HAP-1 (cell line): ENCODE measurements at places on chromosomes 2 and 18.
A peak's percentile ranks its signal among the peaks of the same experiment; 100 is the strongest.

DNA sequence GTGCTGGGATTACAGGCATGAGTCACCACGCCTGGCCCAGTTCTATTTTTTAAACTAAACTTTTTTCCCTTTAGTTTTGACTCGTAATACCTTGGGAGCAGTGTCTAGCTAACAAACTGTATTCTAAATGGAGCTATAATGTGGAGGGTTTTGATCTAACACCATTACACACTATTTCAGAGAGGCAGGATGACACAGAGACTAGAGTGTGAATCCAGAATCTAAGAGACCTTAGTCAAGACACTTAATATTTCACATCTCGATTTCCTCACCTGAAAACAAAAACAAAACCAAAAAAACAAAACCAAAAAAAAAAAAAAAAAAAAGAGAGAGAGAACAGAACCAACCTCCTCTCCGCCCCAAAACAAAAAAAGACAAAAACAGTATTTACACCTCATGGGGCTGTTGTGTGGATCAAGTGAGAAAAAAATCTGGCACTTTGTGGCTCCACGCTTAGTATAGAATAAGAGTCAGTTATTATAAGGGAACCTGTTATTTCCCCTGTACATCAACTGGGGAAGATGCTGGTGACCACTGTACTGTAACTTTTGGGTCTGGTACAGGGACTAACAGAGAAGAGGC lies 31.3 kb downstream of the DARS1 start:
- no peak for DNase-seq

- DNase-seq = no peak
These were observed 6.8 kb downstream of the SMAD7 start for GRCh38 chr18:48943736-48944527.

DNA sequence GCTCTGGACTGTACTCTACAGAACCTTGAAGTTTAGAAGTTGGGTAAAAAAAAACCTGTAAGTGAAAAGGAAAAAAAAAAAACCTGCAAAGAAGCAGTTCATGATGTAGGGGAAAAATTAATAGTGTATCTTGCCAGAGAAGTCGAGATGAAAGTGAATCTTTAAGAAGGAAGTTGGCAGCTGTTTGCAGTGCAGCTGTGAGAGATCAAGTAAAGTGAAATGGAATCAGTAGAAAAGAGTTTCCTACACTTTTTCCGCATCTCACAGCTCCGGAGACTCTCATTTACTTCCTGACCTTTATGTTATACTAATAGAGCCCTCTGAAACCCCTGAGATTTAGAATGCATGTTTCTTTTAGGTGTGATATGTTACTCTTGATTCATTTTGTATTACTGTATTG lies 19.2 kb downstream of the RNMT start:
- no peak for DNase-seq

DNA sequence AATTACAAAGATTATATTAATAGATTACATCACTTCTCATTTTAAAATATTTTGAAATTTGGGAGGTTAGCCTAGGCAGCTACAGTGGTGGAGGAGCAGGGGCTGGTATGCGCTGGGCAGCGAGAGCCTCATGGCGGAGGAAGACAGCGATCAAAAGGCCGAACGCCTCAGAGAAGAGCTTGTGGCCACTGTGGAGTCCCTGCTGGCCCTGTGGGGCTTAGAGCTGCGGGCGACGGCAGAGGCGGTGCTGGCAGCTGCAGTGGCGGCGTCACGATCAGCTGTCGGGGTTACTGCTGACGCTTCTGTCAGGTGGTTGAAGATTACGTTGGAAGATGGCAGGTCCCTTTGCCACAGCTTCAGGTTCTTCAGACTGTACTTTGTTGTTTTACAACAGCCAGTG lies 87.4 kb downstream of the ROCK2 start:
- DNase-seq = no peak

DNA sequence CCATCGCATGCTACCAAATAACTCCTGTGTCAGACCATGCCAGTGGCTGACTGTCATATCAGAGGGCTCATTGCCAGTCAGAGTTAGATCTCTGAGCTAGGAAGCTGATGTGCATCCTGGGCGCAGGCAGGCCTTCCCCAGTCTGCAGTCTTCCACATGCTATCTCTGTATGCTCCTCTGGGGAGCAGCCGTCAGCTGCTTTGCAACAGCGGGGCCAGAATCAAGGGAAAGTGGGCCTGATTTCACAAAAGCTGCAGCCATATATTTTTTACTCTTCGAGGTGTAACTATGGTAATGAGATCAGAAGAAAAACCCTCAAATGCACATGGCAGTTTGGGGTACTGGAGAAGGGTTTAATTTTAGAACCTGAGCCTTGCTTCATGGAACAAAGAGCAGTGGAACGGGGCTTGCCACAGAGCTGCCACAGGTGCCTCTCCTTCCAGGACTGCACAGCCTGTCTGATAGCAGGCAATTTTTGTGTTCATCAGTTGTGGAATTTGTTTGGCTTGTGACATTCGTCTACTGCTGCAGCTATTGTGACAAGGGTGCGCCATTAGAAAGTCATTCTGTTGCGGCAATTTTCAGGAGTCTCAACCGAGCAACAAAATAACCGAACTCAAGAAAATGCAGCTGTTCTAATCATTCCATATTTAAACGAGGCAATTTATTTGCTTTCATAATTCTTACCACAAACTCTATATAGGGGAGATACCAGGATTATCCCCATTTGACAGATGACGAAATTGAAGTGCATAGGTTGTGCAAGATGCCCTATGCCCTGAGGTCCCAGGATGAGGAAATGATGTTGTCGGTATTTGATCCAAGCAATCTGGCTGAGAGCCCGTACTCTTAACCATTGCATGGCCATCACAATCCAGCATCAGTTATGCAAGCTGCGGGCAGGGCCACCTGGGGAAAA lies 109.6 kb upstream of the CYRIA start:
- DNase-seq = peak; percentile 13

- DNase-seq = no peak
These were observed 921.2 kb upstream of the CNTNAP5 start for GRCh38 chr2:123103902-123104301.

DNA sequence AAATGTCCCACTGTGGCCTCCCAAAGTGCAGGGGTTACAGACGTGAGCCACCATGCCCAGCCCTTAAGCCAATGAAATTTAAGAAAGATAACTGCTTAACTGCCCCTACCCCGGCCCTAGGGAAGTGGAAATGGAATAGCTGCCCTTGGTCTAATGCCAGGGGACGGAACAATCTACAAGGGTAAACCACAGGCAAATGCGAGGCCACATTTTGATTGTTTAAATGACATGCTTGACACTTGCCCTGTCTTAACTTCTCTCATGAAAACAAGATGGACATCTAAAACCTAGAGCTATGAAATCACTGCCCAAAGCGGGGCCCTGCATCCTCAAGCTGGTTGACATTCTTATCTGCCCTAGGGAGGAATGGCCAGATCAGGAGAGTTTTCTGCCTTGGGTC lies 5.5 kb upstream of the ITSN2 start:
- DNase-seq = no peak

- DNase-seq = no peak
These were observed 5.3 kb downstream of the ONECUT2 start for GRCh38 chr18:57440331-57441070.

DNA sequence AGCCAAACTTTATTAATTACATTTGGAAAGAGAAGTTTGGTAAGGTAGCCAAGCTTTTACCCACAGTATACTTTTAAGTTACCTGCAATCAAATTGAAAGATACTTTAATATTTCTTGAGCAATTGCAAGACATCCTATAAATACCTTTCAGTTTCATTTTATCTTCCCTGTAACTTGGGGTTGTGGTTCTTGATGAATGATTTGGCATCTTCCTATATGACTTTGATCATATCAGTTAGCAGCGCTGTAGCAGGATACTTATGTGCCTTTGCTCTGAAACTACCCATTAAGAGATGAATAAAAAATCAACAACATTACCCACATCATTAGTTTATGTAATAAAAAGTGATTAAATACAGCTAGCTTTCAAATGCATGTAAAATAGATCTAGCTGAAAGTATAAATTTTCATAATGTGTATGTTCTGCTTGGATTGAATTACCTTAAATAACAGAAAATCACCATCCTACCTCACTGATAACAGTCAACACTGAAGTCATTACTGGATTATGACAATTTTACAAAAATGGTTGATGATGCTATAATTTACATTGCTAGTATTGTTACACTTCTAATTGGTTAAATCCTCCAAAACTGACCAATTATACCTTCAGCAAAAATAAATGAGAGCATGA lies 50.4 kb downstream of the MMADHC start:
- no peak for DNase-seq

DNA sequence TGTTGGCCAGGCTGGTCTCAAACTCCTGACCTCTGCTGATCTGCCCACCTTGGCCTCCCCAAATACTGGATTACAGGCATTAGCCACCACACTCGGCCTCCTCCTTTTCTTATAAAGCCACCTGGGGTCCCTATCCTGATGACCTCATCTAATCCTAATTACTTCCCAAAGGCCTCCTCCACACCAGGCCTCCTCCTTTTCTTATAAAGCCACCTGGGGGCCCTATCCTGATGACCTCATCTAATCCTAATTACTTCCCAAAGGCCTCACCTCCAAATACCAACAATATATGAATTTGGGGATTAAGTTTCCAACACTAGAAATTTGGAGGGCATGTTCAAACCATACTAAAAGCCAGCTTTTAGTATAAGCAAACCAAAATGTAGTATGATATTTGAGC lies 9.7 kb upstream of the RMC1 start:
- no peak for DNase-seq

DNA sequence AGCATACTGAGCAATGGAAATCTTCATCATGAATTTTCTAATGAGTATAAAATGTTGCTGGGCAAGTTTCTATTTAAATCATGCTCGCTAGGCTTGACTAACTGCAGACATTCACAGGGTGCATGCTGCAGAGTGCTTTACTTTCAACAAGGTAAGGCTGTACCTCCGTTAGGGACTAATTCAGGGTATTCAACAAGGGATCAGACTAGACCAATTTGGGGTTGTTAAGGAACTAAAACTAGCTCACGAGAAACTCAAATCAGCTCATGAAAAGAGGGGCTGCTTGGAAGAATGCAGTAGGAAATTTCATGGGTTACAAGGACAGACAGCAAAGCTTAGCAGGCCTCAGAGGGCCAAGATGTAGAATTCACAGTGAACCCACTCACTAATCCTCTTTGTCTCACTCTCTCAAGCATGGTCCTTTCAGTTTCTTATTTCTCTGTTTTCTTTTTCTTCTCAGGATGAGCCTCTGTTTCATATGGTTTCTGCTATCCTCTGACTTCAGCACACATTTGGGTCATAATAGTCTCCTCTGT lies 2.2 kb downstream of the MYO3B start:
- no peak for DNase-seq

DNA sequence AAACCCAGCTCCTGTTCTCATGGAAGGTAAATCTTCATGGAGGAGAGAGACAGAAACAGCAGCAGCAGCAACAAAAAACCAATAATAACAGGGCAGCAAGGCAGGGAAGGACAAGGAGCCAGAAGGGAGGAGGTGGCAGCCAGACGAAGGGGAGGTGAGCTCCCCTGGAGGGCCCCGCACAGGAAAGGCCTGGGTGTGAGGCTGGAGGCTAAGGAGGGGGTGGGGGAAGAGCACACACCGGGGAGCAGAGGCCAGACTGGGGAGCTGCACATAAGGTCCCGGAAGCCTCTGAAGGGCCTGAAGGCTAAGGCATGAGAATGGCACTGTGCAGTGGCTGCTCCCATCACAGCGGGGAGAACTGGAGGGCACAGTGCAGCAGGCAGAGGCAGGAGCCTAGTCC lies 94.8 kb upstream of the SMAD7 start:
- DNase-seq = no peak

DNA sequence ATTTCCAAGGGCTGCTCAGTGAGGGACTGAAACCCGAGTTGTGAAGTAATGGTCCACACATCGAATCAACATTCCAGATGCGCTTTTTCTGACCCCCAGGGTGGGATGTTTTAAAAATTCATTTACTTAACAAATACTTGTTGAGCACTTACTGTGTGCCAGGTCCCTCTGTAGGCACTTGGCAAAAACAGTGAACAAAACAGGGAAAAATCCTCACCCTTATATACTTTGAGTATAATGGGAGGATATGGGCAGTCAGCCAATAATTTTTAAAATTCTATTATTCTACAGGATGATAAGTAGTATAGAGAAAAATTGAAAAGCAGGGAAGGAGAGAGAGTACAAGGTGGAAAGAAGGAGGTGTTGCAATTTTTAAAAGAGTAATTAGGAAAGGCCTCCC lies 31.3 kb upstream of the AFTPH start:
- DNase-seq = no peak

DNA sequence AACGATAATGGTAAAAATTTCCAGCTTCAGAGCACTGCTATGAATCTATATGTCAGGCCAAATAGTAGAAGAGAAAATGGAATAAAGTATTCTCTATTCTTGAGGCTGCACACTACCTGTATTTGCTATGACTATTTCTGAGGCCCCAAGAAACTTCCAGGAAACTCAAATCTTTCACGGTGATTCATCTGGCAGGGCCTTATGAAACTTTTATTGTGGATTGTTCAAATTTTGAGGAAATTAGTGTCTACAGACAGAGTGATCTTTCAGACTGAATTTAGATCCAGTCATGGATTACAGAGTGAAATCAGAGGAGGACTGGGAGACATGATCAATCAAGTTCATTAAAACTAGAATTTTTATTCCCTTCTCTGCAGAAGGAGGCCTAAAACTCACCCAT lies 4.1 kb upstream of the VSNL1 start:
- DNase-seq = no peak

- DNase-seq = no peak
These were observed 61.5 kb upstream of the PPM1B start for GRCh38 chr2:44107086-44107740.

DNA sequence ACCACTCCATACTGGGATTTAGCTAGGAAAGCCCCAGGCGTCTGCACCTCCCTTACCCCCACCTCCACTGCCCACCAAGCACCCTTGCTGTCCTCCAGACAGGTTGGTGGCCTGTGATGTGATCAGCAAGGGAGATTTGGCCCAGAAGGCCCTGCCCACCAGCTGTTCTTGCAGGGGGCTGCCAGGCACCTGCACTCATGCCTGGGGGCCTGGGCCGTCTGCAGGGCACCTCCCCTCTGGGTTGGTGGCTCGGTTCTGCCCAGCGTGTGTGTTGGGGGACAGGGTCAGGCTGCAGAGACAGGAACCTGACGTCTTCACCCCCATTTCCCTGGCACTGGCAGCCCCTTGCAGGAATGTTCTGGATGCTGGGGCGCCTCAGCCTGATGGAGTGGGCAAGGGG lies 5.8 kb downstream of the DNMT3A start:
- DNase-seq = no peak

- DNase-seq = no peak
These were observed 118.6 kb downstream of the ANKRD44 start for GRCh38 chr2:197191940-197192322.

DNA sequence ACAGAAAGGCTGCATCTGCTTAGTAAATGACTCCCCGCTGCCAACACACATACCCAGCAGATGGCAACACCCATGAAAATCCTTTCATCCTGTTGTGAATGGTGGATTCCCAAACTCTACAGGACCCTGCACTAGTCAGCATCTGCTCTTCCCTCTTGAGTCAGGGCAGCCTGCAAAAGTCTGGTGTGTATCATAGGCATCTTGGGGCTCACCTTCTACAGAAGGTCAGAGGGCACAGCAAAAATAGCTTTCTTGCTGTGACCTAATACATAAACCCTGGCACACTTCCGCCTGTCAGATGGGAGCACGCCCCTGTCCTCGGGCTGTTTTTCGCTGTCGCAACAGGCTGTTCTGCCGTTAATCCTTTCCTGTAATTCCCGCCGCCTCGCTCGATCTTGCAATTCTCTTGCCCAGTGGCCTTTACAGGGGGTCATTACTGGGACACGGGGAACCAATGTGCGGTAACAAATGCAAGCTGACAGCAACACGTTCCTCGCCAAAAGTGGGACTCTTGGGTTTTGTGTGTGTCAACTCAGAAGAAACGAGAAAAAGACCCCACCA lies 19.9 kb upstream of the SCYGR1 start:
- no peak for DNase-seq
